ENCODE measurements at places on chromosomes 1 and 21.

- peak; percentile 61 for DNase-seq
These were observed 629 bp downstream of the CTNNBIP1 start for GRCh38 chr1:9909234-9910046.

DNA sequence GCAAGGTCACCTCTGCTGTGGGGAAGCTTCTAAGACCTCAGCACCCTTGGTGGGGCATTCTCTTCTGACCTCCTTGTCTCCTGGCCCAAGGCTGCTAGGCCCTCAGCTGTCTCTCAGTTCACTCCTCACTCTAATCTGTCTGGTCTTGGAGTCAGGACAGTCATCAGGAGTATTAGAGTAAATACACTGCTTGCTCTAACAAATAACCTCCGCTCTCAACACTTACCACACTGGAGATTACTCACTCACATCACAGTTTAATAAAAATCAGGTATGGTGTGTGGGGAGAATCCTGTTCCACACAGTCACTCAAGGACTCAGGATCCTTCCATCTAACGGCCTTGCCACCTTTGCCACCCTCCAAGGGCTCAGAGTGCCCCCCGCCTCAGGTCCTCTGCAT, 26.6 kb upstream of the TMEM61 start:
- no peak for DNase-seq

DNA sequence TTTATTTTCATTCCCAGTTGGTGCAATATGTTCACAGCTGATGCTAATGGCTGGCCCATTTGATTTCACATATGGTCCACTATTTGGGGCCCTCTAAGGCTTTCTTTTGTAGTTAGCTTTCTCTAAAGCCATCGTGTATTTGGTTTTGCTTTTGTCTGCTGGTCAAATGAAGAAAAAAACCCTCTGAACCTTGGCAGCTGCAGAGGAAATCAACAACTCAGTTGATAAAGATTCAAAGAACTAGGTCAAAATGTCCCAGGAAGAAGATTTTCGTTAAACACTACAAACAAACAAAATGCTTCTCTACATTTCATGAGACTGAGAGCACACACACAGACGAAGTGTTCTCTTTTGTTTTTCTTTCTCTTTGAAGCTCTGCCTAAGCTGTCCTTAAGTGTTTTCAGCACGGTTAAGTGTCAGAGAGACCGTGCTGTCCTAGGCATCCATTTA, 655.0 kb downstream of the RWDD3 start:
- no peak for DNase-seq

DNA sequence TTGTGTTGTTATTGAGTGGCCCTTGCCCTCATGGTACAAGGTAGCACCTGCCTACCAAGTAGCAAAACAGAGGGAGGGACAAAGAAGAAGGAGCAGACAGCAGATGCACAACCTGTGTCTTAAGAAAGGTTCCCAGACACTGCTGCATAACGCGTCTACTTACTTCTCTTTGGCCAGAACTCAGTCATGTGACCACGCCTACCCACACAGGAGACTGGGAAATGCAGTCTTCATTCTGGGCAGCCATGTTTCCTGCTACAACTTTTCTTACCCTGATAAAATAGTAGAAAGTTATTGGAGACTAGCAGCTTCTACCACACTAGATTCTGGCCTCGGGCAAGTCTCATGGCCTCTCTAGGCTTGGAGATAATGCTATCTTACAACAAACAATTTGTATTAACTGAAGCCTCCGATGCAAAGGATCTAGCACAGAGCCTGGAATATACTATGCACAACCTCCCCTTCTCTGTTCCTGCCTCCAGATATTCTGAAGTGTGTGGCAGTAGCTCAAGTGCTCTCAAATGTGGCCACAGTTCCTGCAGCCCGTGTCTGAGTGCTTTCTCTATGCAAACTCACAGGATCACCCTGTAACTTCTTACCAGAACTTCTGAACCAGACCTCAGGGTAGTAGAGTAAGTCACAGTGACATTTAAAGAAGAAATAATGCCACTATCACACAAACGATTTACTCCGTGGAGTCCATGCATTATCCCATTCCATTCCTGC, 34.1 kb upstream of the BTG2 start:
- peak; percentile 23 for DNase-seq

- no peak for DNase-seq
These were observed 4.4 kb upstream of the LGR6 start for GRCh38 chr1:202189001-202189790.

- no peak for DNase-seq
These were observed 13.9 kb upstream of the IL6R start for GRCh38 chr1:154391086-154391770.

DNA sequence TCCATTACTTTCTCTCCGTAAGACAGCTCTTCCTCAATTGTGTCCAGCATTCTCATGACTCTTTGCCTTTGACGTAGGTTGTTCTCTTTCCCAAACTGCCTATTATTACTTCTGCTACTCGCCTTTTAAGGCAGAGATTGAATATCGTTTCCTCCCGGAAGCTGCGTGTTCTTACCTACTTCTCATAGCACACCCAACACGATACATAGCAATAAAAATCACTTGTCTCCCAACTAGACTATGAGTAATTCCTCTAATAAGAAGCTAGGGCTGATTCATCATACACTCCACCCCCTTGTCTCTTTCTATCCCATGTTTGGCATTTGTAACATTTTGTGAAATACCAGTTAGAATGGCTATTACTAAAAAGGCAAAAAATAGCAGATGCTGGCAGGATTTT, 55.8 kb upstream of the SGIP1 start:
- no peak for DNase-seq

GRCh38 chr1:11767922-11768704, 6.1 kb downstream of the C1orf167 start:
- no peak for DNase-seq

- no peak for DNase-seq
These were observed 97.1 kb downstream of the ETS2 start for GRCh38 chr21:38902608-38903445.

- no peak for DNase-seq
These were observed 302.4 kb downstream of the PTGER3 start for GRCh38 chr1:70745199-70745598.

DNA sequence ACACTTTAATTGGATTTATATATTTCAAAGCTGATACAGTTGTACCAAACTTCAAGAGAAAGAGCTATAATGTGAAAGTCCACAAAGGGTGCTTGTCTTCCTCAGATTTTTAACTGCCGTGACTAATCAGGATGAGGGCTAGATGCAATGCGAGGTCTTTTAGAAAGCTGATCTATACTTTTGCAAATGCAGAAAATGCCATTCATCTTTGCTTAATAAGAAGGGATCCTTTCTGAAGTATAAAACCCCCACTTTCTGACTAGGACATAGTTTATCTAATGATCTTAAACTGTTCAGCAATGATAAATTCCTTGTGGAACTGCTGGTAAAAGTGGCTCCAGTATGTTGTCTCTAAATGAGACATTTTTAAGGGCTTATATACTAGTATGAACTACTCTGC, 102.7 kb upstream of the NGF start:
- DNase-seq = no peak
